ENCODE measurements at places on chromosomes 5 and 9. TPM values are rescaled to one million over a fixed set of nuclear protein-coding genes. Genes with fewer than 3 reads are reported as not detected.

DNA sequence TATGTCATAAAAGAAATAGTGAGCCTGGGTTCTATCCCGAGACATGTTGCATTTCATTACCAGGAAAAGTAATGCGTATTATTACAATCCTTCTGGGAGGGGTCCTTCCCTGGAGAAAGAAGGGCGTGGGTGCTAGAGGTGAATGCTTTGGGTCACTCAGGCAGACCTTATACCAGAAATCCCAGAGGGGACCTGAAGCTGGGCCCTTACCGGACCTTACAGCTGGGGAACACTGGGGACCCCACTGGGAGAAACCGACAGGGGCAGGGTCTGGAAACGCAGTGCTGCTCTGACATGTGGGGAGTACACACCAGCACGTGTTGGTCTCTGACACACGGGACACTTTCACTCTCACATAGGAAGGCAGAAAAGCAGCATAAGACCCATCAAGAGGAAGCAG lies 71.3 kb downstream of the LMNB1 start:
- peak; percentile 18 for ATAC-seq

- no peak for ATAC-seq
Measured at GRCh38 chr5:43639566-43639965, 36.6 kb downstream of the NNT start.

DNA sequence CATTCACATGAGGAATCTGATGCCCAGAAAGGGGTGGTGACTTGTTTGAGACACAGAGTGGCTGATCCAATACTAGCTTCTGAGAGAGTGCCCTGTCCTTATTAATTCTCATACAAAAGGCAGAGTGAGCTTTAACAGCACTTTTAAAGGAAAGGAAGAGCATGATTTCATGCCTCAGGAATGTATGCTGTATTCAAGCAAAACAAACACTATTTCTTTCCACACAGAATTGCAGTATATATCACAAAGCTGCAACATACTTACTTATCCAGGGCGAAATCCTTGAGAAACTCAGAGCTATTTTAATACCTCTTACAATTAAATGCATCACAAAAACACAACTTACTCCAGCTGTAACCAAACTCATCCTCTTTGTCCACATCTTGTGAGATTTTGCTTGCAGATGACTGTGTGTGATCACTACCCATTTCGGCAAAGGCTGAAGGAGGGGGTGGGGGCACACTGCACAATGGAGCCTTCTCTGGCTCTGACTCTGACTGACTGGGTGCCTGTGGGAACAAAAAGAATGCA lies 139.8 kb downstream of the MPDZ start:
- no peak for ATAC-seq

DNA sequence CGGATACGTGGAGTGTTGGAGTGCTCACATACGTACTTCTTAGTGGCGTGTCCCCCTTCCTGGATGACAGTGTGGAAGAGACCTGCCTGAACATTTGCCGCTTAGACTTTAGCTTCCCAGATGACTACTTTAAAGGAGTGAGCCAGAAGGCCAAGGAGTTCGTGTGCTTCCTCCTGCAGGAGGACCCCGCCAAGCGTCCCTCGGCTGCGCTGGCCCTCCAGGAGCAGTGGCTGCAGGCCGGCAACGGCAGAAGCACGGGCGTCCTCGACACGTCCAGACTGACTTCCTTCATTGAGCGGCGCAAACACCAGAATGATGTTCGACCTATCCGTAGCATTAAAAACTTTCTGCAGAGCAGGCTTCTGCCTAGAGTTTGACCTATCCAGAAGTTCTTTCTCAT lies 73.5 kb upstream of the OTULINL start:
- no peak for ATAC-seq

PCSK1 gene
- total RNA-seq, result 1.6 TPM

DNA sequence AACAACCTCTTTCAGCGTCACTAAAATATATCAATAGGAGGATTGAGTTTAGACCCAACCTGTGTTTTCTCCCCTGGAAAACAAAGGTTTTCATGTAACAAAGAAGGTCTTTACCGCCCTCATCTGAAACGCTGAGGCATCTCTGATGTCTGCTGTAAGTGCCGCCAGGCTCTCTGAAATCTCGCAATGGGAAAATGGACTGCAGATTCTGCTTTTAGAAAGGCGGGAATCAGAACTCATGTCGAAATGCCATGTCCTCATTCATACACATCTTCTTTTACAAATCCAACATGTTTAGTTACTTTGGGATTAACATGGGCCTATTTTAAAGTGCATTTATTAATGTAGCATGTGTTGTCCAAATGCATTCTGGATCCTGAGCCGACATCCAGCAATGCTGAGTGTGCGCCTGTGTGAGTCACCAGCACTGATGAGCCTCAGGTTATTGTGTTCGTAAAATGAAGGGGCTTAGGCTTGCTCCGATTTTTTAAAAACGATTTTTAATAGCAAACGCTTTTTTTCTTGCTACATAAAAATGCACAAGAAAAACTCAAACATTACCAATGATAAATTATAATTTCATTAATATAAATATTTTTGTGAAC lies 51.9 kb upstream of the PLEKHG4B start:
- no peak for ATAC-seq

CCDC192 gene
- total RNA-seq, result 0.94 TPM

KIF20A gene
- 2.0 TPM for total RNA-seq

DNA sequence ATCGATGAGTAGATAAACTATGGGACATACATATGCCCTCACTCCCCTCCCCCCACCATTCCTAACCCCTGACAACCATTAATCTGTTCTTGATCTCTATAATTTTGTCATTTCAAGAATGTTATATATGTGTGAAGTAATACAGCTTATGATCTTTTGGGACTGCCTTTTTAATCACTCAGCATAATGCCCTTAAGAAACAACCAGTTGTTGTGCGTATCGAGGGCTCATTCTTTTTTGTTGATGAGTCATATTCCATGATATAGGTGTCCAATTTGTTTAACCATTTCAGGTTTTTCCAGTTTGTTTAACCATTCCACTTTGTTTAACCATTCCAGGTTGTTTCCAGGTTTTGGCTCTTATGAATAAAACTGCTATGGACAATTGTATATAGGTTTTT lies 75.6 kb downstream of the ARHGEF28 start:
- ATAC-seq, result no peak

KCNV2 gene
- total RNA-seq, result not detected

- no peak for ATAC-seq
Measured at GRCh38 chr5:6659941-6660684, 26.9 kb downstream of the SRD5A1 start.

GRCh38 chr5:16582081-16582480 lies 34.7 kb downstream of the RETREG1 start:
- no peak for ATAC-seq

DNA sequence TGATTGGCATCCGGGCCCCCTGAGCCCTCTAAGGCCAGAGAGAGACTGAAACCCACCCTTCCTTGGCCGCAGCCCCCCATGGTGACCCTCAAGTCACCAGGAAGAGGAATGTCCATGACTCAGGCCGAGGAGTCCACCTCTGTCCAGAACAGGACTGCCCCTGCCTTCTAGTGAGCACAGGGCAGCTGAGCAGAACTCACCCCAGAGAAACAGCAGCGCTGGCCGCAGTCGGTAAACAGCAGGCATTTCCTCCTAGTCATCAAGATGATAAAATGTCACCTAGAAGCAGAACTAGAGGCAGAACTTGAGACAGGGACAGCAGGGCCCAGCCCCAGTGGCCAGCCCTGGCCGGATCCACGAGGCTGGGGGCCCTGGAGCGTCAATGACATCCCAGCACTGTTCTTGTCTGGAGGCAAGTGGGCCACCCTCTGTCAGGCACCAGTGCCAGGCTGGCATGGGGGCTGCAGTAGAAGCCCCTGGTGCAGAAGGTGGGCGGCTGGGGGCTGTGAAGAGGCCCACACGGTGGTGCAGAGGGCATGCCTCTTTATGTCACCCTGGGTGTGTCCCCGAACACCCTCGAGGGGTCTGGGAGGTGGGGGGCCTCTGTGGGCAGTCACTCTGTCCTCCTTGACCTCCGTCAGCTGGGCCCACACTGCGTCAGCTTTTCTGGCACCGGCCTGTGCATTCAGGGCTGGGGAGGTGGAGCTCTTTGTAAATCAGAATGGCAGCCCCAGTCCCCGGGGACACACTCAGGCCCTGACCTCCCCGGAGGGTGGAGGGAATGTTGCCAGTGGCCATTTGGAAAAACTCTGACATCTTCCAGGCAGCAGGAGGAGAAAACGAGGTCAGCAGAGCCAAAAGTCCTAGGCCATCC lies 83.0 kb downstream of the NTNG2 start:
- no peak for ATAC-seq

DNA sequence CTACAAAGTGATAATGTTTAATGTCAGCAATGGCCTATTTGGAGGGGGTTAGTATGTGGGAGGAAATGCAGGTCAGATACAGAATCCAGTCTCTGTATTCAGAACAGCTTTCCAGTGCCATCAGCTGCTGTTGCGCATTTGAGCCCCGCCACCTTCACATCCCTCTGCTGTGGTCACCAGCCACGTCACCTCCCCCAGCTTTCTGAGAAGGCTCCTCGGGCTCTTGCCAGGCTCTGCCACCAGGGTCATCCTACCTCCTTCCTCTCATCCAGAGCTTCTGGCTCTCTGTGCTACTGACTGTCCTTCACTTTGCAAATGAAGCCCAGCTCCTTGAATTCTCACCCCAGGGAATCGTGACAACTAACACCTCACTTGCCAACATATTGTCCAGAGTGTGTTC lies 138.8 kb downstream of the PIK3R1 start:
- ATAC-seq, result no peak

RMRP gene
- total RNA-seq, result 1,650 TPM

GRCh38 chr9:21295992-21296391 lies 9.1 kb downstream of the IFNA5 start:
- no peak for ATAC-seq

DNA sequence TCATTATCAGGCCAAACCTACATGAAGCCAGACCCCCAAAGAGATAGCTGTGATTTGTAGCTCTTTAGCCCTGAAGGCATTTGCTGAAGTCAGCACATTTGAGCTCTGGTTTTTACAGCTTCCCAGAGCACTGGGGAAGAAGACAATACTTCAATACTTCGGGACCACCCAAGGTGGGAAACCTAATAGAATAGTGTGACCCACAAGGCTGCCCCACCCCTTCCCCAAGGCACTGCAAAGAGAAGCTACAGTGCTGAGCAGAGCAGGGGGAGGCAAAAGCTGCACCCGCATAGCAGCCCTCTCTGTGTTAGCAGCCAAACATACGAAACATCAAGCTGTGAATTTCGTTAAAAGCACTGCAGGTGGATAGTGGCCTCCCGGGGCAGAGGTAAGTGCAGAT lies 87.3 kb downstream of the HSD17B3 start:
- no peak for ATAC-seq

- no peak for ATAC-seq
Measured at GRCh38 chr5:9201011-9201410, 344.9 kb downstream of the SEMA5A start.

PCDHGA10 gene
- total RNA-seq, result 5.4 TPM

GRCh38 chr5:100574716-100575115 lies 39.5 kb downstream of the FAM174A start:
- no peak for ATAC-seq

DNA sequence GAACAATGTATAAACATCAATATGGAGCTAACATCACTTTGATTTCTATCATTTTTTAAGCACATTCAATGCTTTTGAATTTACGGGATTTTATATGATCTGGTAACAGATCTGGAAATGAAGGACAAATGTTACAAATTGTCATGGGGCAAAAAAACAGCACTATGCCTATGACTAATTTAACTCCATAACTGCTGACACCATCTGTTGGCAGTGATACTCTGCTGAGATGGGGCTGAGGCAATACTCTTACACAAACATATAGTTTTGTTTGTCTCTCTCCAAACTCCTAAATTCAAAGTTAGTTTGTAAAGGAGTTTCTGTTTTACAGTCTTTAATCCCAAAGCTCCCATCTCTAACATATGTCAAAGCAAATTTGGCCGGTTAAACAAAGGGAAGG lies 132.5 kb upstream of the FER start:
- no peak for ATAC-seq

DNA sequence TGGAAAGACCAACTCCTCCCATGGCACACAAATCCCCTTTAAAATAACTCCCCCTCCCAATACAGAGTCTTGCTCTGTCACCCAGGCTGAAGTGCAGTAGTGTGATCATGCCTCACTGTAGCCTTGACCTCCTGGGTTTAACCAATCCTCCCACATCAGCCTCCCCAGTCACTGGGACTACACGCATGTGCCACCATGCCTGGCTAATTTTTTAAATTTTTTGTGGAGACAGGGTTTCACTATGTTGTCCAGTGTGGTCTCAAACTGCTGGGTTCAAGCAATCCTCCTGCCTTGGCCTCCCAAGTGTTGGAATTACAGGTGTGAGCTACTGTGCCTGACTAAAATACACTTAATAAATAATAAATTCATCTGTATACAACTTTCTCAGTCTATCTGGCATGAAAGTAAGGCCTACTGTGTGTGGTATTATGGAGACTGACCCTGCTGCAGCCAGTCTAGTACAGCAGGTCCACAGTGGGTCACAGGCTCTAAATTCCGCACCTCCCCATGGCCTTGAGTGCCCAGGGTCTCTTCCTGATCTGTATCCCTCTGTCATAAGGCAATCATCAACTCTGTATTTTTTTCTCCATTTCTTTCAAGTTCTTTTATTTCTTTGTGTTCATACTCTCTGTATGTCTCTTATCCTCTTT lies 169.4 kb downstream of the MAPKAP1 start:
- ATAC-seq, result no peak

N4BP3 gene
- total RNA-seq, result 4.8 TPM

WDR55 gene
- total RNA-seq, result 15.6 TPM

DNA sequence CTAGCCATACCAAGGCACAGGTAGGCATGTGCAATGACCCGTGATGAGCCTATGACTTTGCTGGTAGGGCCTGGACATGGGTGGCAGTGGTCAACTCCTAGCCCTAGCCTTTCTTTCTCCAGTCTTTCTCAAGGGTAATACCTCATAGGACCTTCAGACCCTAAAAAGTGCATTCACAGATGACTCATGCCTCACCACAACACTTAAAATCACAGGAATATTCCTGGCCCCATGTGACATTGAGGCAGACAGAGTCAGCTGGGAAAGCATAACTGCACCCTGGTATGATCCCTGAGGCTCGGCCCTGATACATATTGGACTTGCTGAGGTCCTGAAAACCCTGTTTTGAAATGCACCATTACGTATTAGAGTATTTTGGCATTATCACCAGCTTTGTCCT lies 449.5 kb downstream of the HINT1 start:
- ATAC-seq, result no peak

GRCh38 chr9:31320494-31320893 lies 1063.9 kb upstream of the ACO1 start:
- no peak for ATAC-seq

- ATAC-seq, result no peak
Measured at GRCh38 chr5:820245-820644, 30.5 kb downstream of the ZDHHC11 start.

PCDHB5 gene
- total RNA-seq, result 8.6 TPM

ARHGEF37 gene
- total RNA-seq, result 22.3 TPM

DNA sequence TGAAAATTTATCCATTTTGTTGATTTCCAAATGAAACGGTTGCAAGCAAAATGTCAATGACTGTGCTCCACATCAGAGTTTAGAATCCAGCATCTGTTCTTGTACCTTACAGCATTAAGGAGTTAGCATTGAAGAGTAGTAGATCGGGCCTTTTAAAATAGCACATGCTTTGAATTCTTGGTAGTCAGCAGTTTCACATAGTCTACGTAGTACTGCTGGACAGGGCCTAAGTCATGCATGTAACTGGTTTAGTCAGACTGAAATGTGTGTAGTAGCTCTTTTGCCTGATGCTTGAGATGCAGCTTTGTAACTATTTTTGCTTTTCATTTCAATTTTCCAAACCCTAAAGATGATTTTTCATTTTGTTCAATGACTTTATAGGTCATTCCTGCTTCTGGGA lies 19.8 kb downstream of the LECT2 start:
- ATAC-seq, result no peak

Measured in gastroesophageal sphincter (tissue), 4 donors.